ENCODE measurements at places on chromosomes 5 and 9.

DNA sequence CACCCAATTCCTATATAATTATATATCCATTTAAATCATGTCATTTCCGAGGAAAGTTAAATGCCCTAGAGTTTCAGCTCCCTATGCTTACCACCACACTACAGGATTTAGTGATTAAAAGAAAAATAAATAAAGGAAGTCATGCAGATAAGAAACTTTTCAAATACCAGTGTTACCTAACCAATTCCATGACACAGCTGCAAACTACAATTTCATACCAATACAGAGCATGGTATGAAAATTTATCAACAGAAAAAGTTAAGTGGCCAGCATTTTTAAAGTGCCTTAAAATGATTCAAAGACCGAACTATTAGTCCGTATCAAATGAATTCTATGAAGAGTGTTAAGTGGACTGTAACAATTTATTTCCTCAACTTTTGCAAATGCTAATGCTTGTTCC lies 35.9 kb downstream of the CEP120 start:
- no peak for DNase-seq

GRCh38 chr5:81317536-81317935 lies 16.1 kb downstream of the ZCCHC9 start:
- DNase-seq = no peak

DNA sequence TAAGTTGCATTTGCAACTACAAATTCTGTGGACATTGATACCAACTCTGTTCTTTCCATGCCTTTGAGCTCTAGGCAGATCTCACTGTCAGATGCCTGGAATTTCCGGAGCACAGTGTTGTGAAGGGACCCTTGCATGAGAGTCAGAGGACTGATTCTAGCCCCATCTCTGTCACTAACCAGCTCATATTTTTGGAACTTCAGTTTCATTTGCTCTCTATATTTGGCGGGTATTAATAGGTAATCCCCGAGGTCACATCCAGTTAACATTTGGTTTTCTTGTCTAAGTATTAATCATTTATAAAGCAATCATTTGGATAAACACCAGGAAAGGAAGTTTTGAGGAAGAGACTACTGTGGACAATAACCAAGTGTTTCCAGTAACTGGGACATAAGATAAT lies 115.7 kb downstream of the MAN2A1 start:
- DNase-seq = no peak

DNA sequence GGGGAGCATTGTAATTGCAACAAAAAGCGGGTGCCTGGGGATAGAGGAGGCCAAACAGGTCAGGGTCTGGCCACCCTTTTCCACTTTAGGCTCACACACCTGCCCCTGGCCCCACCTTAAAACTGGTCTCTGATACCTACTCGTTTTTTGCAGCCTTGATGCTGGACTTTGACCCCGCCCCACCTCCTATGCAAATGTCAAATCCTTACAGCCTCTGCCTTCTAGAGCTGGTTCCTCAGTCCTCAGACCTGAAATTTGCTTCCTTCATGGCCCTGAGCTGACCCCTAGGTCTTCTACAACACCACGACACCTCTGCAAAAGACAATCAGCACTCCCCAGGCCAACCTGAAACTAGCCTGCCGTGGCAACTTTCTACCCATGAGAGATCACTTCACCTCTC lies 37.7 kb downstream of the SMIM23 start:
- DNase-seq = no peak

DNA sequence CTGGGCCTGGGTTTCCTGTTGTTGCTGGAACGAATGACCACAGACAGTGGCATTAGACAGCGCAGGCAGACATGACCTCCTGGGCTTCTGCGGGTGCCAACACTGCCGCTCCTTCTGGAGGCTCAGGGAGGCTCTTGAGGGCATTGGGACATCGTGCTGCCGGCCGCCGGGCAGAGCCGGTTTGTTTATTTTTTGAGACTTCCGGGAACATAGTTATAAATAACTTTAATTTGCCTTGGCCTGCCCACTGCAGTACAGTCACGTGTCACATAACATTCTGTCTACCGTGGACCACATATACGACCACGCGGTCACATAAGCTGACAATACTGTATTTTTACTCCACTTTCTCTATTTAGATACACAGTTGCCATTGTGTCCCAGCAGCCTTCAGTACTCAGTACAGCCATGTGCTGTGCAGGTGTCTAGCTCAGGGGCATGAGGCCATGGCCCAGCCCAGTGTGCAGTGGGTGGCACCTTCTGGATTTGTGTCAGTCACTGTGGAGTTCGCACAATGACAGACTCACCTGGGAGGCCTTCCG lies 8.2 kb upstream of the TOR4A start:
- DNase-seq = peak; percentile 37

DNA sequence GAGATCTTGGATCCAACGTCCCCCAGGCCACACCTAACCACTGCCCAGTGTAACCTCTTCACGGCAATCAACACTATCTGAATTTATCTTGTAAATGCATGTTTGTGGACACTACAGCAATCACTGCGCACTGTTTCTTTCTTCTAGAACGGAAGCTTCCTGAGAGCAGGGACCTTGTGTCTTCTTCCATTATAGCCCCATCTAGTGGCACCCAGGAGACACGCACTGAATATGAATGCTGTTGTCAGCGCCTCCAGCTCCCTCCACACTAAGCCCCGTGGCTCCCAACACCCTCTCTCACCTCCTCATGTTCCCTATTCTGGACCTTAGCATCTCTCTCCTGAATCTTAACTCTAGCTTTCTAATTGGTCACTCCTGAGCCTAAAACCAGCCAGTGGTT lies 72.7 kb downstream of the SMIM23 start:
- DNase-seq = no peak

GRCh38 chr9:1637401-1637800 lies 377.7 kb upstream of the SMARCA2 start:
- no peak for DNase-seq

GRCh38 chr5:151475388-151475787 lies 28.0 kb downstream of the SLC36A1 start:
- no peak for DNase-seq

DNA sequence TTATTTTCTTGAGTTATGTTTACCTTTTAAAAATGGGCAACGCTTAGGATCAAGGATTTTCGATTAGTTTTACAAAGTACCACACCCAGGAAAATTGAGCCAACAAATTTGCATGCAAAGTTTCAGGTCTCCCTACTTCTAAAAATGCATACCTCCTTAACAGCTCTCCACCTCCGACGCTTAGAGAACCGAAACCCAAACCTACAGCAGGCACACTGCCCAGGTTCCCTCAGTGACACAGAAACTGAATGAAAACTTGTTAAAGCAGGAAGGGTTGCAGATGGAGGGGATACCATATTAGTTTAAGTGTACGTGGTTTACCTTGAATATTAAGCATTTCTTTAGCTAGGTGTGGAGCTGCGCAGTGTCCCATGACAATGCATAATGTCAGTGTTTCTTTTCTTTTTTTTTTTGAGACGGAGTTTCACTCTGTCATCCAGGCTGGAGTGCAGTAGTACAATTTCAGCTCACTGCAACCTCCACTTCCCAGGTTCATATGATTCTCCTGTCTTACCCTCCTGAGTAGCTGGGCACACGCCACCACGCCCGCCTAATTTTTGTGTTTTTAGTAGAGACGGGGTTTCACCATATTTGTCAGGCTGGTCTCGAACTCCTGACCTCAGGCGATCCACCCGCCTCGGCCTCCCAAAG lies 1.6 kb upstream of the SUB1 start:
- DNase-seq = peak; percentile 80

GRCh38 chr5:127634007-127634406 lies 14.9 kb upstream of the CTXN3 start:
- DNase-seq = no peak

GRCh38 chr9:80554856-80555255 lies 983.1 kb downstream of the TLE4 start:
- DNase-seq = no peak

GRCh38 chr5:95784514-95785302 lies 37.8 kb downstream of the GLRX start:
- DNase-seq = no peak

GRCh38 chr9:7180247-7180646 lies 422.5 kb downstream of the KDM4C start:
- DNase-seq = no peak

GRCh38 chr9:83956436-83957247 lies 23.4 kb downstream of the HNRNPK start:
- peak; percentile 79 for DNase-seq

DNA sequence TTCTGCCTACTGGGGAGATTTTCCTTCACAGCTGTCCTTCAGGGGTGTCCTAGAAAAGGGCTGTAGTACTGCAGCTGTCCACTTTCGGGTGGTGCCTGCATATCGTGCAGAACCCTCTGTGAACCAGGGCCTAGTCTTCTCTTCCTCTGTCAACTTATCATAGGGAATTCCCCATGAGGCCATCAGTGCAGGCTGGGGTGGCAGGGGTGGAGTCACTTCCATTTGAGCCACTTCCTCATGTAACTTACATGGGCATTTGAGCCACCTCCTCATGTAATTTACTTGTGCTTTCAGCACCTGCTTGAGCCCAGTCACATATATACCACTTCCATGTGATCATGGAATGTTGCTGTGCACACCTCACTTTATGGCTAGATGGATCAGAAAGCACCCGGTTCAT lies 742.0 kb upstream of the RGMB start:
- peak; percentile 12 for DNase-seq

Data from GM06990 (cell line).